ENCODE measurements at places on chromosomes 13 and 19.

DNA sequence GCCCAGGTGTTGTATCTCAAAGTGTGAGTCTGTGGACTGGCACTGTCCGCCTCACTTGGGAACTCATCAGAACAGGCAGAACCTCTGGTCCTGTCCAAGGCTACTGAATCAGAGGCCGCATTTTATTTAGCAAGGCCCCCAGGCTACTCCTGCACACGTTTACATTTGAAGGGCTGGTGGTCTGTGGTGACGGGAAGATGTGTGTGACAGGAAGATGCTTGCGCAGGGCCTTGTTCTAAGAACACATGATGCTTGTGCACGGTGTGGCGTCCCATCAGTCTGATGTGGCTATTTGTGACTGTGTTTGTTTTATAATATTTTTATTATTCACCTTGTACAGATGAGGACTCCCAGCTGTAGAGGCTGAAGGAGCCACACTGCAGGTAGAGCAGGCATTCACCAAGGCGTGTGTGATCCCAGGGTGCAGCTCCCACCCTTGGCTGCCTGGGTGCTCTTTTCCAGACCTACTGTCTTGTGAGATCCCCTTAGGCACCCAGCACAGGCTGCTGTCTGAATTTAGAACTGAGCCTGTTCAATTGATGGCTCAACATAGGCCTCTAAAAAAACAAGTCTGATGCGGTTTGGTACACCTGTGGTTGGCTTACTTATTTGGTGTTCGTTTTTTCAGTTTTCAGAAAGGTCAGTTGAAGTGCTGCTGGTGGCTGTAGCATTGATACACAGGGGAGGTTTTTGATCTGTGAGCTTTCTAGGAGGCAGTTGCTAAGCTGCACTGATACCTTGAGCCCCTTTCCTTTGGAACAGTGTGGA, 3.1 kb downstream of the SLC25A15 start:
- no peak for DNase-seq

- DNase-seq = no peak
These were observed 310.6 kb downstream of the DCT start for GRCh38 chr13:94168783-94169453.

DNA sequence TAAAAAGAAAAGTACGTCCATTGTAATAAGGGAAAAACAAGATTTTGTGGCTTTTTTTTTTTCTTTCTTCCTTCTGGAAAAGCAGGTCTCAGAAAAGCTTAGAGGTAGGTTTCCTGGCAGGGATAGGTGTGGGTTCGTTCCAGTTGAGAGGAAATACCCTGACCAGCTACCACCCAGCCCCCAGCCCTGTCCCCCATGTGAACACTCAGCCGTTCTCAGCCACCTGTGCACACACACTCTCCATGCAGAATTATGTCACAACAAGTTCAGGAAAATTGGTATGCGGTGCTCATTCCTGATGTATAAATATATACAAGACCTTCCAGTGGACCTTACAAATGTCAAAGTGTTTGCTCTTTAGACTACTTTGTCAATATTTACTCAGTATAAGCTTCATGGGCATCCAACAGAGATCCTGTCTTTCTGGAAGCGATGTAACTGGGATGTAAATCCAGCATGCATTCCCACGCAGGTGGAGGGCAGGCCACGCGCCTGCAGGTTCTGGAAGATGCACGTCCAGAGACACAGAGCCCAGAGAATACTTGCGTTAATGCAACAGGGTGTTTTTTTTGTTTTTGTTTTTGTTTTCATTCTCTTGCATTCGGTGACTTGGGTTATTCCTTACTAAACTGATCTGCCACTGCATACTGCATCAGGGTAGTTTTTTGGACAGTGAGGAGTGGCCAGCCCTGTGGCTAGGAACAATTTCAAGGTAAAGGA, 68.8 kb downstream of the TSHZ3 start:
- DNase-seq = no peak

- no peak for DNase-seq
These were observed 597.2 kb downstream of the DIAPH3 start for GRCh38 chr13:59566561-59566960.

- DNase-seq = no peak
These were observed 18.2 kb upstream of the RNF113B start for GRCh38 chr13:98195054-98195791.

DNA sequence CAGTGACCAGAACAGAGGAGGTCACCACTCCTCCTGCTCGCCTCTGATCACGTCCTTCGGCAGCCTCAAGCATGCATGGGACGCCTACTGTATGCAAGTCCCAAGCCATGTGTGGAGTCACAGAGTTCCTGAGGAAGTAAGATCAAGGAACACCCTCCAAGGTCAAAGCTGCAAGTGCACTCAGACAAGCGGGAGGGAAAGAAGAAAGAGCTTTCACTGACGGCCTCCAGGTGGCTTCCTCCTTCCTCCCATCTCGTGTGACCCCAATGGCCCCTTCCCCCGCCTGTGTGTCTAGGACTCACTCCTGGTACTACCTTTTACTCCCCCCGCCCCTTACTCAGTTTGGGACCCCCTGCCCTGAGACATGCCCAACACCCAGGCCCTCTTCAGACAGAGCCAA, 6.1 kb downstream of the HAUS8 start:
- no peak for DNase-seq

- DNase-seq = peak; percentile 46
These were observed 4.6 kb downstream of the SAFB start for GRCh38 chr19:5627395-5627904.

DNA sequence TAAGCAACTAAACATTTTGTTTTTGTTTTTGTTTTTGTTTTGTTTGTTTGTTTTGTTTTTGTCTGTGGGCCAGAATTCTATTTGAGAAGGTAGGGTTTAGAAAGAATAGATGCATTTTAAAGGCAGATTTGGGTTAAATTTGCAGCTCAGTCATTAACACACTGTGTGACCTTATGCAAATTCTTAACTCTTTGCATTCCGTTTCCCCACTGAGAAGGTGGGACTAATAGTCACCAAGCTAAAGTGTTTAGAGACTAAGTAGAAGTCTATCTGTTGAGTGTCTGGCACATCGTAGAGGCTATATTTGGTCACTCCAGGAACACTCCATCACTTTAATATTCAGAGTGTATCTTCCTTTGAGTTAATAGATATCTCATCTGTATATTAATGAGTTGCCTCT, 87.1 kb downstream of the CCNA1 start:
- no peak for DNase-seq

- no peak for DNase-seq
These were observed 13.7 kb downstream of the FXYD5 start for GRCh38 chr19:35168196-35168595.

DNA sequence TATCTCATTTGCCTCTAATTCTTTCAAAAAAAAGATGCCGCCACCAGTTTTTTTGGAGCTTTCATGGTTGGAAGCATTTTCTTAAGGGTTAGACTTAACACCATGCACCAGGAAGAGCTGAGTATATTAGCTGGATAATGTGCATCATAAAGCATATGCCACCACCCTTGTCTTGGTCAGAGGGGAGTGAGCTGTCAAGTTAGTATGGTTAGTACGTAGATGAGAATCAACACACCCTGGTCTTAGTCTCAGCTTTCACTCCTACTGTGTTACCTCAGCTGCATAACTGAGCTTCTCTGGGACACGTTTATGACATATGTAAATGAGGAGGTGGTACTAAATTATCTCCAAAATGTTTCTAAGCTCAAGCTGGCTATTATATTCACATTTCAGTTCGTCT, 415.6 kb downstream of the DCT start:
- DNase-seq = no peak

GRCh38 chr13:75749407-75749806, 113.3 kb downstream of the LMO7 start:
- DNase-seq = no peak

DNA sequence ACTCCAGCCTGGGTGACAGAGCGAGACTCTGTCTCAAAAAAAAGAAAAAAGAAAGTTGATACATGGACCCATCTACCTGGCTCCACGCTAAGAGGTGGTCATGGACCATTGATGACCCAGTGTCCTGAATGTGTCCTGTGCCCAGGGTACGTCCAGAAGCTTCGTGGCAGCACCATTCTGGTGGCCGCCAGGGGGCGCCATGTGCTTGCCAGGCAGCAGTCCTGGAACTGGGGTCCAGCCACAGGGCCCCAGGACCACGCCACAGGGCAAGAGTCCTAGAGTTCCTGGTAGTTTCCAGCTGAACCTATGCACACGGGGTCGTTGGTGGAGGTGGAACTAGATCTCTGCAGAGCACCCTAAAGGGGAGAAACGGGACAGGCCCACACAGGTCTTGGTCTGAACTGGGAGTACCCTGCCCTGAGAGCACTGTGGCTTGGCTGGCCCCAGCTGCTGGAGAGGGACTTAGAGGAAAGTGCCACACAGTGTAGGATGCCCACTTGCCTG, 19.9 kb upstream of the FBXO27 start:
- peak; percentile 71 for DNase-seq

DNA sequence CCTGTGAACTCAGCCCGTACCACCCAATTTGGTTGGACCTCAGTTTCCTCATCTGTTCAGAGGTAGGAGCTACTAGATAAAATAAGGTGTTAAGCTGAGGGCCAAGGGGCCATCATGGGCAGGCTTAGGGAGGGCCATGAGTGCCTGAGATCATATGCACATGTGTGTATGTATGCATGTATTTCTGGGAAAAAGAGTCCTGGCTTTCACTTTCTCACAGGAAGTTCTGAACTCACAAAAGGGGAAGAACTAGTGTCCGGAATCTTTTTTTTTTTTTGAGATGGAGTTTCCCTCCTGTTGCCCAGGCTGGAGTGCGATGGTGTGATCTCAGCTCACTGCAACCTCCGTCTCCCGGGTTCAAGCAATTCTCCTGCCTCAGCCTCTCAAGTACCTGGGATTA, 18.9 kb downstream of the TGFB1 start:
- DNase-seq = no peak

- DNase-seq = no peak
These were observed 25.1 kb downstream of the RFX1 start for GRCh38 chr19:13981021-13981420.

DNA sequence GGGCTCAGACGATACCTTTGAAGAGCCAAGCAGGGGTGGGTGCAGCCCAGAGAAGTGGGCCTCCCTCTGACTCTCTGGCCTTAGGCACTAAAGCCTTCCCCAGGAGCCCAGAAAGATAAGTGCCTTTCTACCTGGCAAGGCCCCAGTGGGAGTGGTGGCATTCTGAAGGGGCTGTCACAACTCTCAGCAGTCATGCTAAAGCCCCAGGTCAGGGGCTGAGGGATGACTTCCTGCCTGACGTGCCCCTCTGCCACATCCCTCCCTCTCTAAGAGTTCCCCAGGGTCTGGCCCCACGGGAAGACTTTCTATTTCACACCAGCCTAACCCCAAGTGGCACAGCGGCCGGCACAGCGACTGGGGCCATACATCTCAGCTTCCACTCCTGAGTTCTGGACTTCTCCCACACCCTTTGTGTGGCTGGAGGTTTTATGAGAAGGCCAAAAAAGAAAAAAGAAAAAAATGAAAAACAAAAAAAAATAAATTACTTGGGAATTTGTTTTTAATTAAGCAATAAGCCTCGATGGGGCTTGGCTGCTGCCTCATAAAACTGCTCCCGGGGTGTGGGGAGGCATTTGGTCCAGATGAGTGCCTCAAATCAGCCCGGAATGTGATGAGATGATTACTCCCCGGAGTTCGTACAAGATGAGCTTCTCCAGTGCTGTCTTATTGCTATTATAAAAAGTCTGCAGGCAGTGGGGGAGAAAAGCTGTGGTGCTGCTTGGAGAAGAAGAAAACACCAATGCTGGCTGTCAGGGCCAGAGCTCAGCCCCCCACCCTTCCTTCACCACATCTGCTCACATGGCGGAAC, 28.5 kb upstream of the PLEKHF1 start:
- DNase-seq = no peak

GRCh38 chr19:2604747-2605329, 97.7 kb downstream of the GNG7 start:
- DNase-seq = no peak

DNA sequence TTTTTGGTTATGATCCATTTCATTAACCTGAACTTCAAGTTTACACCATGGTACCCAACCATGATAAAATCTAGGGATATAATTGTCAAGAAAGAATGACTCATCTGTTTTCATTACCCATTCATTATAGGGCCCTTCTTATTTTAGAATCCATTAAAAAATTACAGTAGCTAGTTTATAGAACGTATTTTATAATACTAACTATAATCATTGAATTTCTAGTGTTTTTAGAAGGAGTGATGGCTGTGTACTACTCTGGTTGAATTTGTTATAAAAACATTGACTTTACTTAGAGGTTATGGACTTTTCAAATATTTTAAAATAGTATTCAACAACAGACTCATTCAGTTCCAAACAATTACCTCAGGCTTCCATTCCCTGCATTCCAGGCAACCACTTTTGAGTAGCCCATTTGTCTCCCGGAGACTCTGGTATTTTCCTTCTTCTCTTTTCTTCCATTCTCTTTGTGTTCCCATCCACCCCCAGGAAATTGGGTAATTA, 71.9 kb upstream of the KLF12 start:
- DNase-seq = no peak

GRCh38 chr19:34299576-34299975, 45.2 kb downstream of the GARRE1 start:
- no peak for DNase-seq

DNA sequence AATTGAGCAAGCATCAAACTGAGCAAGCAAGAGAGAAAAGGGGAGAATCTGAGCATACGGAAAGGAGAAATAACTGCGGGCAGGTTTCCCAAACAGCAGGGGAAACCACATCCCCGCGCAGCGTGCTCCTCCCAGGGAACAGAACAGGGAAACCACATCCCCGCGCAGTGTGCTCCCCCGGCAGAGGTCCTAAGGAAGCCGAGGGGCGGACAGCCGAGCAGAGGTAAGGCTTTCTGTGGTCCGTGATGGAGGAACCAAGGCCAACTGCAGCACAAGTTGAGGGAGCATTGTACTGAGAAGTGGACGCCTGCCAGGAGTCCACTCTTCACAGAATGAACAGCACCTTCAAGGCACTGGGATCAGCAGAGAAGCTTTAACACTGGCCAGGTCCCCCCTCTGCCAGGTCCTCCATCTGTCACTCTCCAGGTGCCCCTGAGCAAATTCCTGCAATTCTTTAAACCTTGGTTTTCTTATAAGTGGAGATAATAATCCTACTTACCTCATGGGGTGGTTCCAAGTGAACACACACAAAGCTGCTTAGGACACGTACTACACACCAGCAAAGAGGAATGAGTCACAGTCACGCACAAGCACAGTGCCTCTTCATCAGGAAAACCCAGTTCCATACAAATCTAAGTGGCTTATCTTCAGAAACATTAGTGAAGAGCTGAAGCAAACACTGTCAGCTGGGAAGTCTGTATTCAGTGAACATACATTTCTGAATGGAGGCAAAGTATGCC, 23.0 kb upstream of the LAMP1 start:
- DNase-seq = no peak

Measured in stimulated activated CD4-positive, alpha-beta T cell treated with anti-CD3 and anti-CD28 coated beads, Interleukin-4, amount 100 ng/mL, for 1 hour (primary cell).